ENCODE measurements at places on chromosomes 2 and 18.
A peak's percentile ranks its signal among the peaks of the same experiment; 100 is the strongest.

- no peak for DNase-seq
Measured at GRCh38 chr2:172153156-172153555, 50.5 kb upstream of the DLX2 start.

DNA sequence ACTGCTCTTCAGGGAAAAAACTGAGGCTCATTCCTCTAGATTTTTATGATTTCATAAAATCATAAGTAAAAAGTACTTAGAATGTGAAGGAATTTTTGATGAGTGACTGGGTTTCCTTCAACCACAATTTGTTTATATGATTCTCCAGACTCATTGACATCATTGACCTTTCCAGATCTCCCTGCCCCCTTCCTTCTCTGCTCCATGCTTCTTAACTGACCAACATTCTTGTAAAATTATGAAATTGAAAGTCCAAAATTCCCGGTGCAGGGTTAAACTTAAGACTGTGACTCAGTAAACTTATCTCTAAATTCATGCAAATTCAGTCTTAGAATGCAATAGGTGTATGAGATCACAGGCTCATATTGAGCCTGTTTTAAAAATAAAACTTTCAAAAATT lies 648.9 kb downstream of the TDRD15 start:
- peak; percentile 83 for DNase-seq

- no peak for DNase-seq
Measured at GRCh38 chr2:224841910-224842309, 125.7 kb upstream of the CCDC195 start.

DNA sequence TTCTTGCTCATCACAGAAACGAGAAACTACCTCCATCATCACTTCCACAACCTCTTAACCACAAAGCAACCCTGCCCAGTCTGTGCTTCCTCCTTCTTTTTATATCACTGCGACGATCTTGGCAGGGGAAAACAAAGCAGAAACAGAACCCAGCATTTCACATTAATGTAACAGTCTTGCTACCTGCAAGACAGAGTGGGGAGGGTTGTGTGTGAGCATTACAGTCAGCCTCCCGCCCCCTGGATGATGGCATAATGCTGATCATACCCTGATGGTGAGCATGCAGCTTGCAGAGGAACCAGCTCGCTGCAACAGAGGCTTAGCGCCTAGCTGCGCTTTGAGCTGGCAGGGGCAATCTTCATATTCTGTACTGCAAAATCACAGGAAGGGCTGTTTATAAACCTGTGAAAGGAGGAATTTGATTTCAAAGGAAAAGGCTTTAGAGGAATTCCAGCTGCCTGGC lies 376.1 kb downstream of the IRS1 start:
- DNase-seq, result peak; percentile 17

DNA sequence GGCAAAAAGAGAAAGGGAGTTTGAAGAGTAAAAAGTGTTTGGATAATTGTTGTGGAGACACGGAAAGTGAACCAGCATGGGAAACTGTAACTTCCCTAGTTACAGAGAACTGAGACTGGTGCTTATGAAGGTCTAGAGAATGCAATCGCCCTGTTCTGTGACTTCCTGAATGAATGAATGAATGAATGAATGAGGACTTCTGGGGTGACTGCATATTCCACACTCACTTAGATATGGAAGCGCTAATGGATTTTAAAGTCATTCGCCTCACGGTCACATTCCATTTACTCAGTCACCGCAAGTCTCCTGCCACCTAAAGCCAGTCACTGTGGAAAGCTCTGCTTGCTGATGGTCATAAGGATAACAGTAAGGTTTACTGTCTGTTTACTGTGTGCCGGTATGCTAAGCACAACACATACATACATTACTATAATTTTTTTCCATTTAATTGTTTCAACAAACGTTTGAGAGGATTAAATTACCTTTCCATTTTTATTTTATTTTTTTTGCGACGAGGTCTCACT lies 138.2 kb downstream of the CABLES1 start:
- no peak for DNase-seq

DNA sequence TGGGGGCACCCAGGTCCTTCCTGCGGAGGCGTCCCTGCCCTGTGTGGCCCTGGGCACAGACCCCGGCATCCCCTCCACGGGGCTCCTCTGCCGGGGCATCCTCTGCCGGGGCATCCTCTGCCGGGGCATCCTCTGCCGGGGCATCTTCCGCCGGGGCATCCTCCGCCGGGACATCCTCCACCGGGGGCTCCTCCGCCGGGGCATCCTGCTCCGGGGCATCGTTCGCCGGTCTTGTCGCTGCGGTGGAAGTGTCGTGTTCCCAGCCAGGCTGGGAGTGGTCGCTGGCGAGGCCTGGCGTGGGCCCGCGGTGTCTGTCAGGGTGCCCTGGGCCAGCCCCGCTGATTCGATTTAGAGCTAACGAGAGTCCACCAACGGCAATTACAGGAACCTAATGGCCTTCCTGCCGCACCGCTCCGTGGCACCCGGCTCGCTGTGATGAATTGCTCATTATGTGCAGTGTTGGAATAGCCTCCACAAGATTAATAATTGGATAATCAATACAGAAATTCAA lies 115.1 kb downstream of the NFATC1 start:
- no peak for DNase-seq

- no peak for DNase-seq
Measured at GRCh38 chr2:149819356-149819957, 231.9 kb upstream of the MMADHC start.

GRCh38 chr2:223989856-223990232 lies 32.6 kb downstream of the MRPL44 start:
- DNase-seq, result no peak
